ENCODE measurements at places on chromosomes 16 and 17.
A peak's percentile ranks its signal among the peaks of the same experiment; 100 is the strongest.

DNA sequence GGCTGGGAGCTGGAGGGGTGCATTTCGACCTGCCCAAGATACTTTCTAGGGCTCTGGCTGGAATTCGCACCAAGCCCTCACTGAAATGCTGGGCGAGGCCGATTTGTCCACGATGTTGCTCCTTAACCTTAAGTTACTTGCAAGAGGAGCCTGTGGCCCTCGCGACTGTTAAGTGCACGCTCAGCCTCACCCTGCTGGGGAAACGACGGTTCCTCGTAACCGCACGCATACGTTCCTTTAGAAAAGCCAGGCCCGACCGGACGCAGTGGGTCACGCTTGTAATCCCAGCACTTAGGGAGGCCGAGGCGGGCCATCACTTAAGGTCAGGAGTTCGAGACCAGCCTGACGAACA lies 607 bp upstream of the NCOR1 start:
- no peak for DNase-seq

- DNase-seq: peak; percentile 79
Observed at GRCh38 chr16:84585886-84586285, 32.0 kb downstream of the COTL1 start.

GRCh38 chr16:87778830-87779579 lies 13.2 kb upstream of the KLHDC4 start:
- DNase-seq: peak; percentile 90

- DNase-seq: peak; percentile 46
Observed at GRCh38 chr16:11743308-11744074, 834 bp upstream of the TXNDC11 start.

DNA sequence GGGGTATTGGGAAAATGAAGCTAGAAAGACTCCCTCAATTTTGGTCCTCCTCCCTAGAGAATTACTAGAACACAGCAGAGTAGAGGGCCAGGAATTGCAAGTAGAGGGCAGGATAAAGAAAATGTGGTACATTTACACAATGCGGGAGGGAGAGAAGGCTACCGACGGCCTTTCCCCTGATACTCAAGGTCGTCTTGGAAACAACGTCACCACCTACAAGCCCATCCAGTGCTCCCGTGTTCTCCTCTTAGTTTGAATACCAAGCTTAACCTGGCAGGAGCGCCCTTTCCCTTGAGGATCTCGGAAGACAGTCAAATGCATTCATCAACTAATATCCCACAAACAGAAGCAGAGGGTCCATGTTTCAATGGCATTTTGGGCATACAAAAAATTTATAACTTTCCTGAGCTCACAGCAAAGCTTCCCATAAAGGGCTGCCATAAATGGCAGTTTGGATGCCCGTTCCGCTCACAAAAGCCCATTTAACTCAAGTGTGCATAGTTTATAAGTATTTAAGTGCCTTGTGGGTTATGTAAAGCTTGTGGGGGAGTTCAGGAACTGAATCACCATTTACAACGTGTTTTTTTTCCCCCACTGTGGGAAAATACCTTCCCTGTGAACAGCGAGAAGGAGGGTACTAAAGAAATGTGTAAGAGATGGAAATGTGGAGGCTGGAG lies 414.6 kb downstream of the SLC39A11 start:
- DNase-seq: no peak

- DNase-seq: no peak
Observed at GRCh38 chr17:68148936-68149335, 98.9 kb upstream of the AMZ2 start.

DNA sequence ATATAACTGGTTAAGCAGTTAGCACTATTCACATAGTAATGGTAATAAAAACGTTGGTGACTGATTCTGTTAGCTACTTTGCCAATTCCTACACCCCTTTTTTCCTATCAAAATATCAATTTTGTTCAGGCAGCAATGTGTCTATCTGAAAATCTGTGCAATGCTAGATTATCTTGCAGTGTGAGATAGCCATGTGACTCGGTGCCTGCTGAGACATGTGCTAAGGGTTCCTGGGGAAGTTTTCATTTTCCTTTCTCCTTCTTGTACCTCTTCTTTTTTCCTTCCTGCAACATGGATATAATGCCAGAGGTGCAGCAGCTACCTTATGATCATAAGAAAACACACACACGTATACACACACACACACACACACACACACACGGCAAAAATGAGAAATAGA lies 100.5 kb upstream of the SHISA6 start:
- DNase-seq: no peak

DNA sequence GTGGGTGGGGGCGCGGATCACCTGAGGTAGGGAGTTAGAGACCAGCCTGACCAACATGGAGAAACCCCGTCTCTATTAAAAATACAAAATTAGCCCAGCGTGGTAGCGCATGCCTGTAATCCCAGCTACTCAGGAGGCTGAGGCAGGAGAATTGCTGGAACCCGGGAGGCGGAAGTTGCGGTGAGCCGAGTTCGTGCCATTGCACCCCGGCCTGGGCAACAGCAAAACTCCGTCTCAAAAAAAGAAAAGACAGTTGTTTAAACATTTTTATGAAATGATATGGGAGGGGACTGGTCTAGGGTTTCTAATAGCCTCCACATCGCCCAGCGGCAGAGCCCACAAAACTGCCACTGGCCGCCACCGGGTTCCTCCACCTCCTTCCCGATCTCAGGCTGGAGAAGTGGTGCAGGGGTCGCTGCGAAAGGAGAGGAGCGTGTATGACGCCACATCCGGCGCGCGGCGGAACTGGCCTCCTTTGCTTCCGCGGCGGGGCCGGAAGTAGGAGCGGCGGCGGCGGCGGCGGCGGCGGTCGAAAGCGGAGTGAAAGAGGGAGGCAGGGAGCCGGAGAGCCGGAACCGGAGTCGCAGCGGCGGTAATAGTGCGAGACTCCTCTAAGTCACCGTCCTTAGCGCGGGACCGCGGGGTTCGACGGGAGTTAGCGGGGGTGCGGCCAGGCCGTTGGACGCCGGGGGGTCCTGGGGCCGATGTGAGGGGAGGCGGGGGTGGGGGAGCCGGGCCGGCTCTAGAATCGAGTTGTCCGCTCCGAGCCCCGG lies at the start of gene PPP4C:
Gene PPP4C, plus strand, starts transcription at position 492 of the 773 bp plus-strand sequence. CDS start 384 bp downstream, outside the sequence.
- DNase-seq: peak; percentile 96

- no peak for DNase-seq
Observed at GRCh38 chr17:71917715-71918114, 203.1 kb upstream of the SOX9 start.

DNA sequence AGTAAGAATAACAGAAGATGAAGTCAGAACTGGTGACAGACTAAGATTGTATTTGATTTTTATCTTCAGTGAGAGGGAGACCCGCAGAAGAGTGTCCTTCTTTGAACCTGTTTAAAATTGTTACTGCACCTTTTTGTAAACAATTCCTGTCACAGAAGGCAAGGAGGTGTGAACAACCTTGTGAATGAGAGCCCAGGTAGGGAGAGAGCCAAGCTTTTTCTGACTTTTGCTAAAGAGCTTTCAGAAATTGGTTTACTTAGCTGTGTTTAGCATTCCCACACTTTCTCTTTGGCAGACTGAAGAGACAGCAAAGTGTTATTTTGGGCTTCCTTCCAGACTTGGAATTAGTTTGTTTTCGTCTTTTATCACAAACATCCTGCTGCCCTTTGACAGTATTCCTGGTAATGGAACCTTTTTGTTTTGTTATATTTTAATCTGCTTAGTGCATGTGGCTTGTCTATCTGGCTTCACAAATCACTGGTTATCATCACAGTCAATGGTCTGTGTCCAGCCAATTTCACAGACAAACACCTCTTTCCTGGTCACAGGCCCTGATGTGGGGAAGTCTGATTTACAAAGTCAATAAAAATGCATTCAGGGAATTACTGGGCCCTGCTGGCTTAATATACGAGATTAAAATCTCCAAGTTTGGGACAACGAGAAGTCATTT lies 85.7 kb upstream of the HS3ST2 start:
- no peak for DNase-seq

DNA sequence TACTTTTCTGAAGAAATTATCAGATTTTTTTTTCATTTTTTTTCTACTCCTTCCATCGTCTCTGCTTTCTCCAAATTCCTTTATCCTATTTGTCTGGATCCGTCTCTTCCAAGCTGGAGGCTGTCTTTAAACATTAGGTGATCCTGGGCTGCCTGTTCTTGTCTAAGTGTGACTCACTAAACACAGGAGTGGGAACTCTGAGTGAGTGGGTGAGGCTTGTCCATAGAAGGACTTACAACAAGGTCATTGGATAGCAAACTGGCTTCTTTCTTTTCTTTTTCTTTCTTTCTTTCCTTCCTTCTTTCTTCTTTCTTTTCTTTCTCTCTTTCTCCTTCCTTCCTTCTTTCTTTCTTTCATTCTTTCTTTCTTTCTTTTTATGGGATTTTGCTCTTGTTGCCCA lies 18.2 kb downstream of the ALOX15 start:
- no peak for DNase-seq

DNA sequence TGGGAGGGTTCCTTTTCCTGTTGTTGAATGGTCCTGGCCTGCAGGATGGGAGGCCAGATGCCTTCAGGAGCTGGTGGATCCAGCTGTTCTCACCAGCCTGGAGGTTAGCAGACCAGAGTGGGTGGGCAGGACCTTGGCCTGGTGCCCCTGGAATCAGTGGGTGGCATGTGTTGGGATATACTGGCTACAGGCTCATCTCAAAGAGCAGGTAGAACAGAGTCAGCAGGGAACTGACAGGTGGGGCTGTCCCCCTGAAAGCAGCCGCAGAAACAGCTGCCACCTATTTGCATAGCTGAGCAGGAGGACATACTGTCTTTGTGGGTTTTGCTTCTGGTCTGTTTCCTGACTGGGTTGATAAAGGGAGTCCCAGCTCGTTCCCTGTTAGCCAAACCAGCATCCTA lies 144.1 kb downstream of the RAB11FIP4 start:
- no peak for DNase-seq

GRCh38 chr17:55285340-55286301 lies 20.9 kb downstream of the HLF start:
- DNase-seq: peak; percentile 97

DNA sequence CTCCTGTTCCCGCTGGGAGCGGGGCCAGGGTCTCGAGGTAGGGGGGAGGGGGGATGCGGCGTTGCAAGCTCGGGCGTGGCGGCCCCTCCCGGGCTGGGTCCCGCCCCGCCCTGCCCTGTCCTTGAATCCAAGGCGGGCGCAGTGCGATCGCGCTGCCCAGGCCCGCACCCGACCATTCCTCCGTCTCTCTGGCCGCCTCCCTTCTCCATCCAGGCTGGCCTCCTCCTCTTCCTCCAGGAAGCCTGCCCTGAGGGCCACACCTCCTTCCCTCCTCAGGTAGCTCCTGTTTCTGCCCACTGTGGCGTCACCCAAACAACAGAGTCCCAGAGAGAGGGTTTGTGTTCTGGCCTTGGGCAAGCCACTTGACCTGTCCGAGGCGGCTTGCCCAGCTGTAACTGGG lies 43.0 kb upstream of the TAC4 start:
- DNase-seq: no peak

- peak; percentile 64 for DNase-seq
Observed at GRCh38 chr16:24670623-24671454, 58.6 kb upstream of the TNRC6A start.

DNA sequence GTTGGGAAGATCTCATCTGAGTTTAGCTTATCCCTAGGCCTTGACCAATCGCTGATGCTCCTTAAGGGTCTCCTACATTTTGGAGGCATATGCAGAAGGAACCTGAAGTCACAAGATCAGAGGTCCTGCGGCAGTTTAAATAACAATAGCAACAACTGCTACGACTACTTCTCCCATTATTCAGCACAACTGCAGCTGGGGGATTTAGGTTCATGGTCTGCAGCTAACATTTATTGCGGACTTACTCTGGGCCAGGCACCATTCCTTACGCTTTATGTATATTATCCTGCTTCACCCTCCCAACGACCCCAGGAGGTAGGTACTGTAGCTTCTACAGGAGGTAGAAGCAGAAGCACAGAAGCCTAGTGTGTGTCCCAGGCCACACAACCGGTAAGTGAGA lies 59.5 kb downstream of the AKAP1 start:
- DNase-seq: no peak

- no peak for DNase-seq
Observed at GRCh38 chr17:16900288-16900882, 71.5 kb downstream of the TNFRSF13B start.

DNA sequence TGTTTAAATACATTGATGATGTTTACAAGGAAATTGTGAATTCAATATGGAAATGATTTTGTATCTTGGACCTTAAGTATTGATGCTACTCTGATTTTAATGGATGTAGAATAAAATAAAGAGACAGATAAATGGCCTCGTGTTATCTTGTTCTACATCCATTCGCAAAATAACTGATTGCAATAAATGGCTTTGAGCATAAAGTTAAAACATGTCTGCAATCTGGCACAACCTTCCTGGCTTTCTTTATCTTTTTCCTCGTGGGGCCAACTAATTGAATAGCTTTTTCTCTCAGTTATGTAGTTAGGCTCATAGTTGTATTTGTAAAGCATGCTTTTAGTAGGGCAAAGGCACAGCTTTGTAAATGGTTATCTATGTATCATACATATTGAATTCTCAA lies 691.4 kb downstream of the CDH8 start:
- DNase-seq: no peak

DNA sequence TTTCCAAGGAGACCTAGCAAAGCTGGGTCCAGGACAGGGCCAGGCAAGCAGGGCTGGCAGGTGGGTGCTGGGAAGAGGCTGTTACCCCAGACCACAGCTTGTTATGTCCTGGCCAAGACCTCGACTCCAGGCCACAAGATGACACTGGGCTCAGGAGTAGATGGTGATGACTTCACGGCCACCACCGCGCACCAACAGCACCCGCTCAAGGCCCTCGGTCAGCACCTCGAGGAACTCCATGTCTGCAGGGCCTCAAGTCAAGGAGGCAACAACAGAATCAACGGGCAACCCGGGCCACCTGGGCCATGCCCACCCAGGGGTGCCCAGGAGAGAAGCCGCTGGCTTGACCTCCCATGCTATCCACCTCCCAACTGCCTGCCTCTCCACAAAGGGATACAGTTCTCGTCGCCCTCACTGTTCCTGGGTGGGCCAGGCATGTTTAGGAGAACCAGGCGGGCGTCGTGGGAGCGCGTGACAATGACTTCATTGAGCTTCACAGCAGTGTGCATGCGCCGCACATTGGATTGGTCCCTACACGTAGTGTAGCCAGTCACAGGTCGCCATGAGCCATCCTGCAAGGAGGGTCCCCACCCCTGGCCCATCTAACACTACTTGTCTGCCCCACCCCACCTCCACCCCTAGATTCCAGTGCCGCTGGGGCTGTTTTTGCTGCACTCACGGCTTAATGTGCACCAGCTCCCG lies 921 bp upstream of the LCAT start:
- DNase-seq: no peak

DNA sequence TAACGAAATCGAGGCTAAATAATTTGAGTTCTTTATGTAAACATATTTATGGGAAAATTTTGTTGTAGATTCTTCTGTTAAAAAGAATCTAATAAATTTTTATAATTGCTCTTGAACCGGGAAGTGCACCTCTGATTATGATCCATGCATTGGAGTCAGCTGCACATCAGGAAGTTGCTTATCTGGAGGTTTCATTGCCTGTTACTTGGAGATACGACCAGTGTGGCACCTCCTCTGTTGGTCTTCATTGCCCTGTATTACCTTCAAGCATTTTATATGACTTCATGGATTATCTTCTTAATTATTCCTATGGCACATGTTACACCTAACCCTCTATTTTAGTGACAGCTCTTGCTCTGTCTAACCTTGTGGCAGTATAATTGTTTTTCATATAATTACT lies 312.6 kb upstream of the TBX2 start:
- no peak for DNase-seq

GRCh38 chr17:78746263-78746948 lies 35.7 kb downstream of the CYTH1 start:
- no peak for DNase-seq

- peak; percentile 93 for DNase-seq
Observed at GRCh38 chr16:87723226-87723623, 42.6 kb downstream of the KLHDC4 start.

GRCh38 chr17:34259146-34259545 lies 4.1 kb downstream of the CCL2 start:
- DNase-seq: no peak

GRCh38 chr17:74870512-74870911 lies 2.3 kb downstream of the FDXR start:
- DNase-seq: peak; percentile 94
